HT1080 (cell line): ENCODE measurements at places on chromosomes 12 and 14.

DNA sequence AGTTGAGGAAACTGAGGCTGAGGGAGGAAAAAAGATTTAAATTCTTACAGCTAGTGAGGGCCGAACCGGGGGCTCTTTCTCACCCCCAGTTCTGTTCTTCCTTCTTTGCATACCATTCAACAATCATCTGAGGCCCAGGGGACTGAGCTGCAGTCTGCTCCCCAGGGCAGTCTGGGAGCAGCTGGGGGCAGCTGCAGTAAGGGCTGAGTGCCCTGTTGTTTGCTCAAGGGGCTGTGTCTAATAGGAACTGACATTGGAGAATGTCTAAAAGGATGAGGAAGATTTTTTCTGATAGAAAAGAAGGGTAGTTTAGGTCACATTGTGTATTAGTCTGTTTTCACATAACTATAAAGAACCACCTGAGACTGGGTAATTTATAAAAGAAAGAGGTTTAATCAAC, 42.2 kb downstream of the SLC17A8 start:
- no peak for DNase-seq

DNA sequence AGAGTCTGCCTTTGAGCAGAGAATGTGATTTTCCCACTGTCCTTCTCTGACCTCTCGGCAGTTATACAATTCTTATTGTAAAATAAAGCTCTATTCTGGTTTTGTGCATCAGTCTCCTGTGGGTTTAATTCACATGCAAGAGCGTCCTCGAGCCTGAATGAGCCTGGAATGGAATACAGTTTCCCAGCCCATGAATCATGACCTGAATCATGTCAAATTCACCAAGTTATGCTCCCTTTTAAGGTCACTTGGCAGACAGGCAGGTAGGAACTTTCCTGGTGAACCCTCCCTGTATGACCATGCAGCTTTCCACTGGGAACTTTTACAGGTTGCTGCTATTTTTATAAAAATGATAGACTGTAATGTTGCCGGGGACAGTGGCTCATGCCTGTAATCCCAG, 41.7 kb downstream of the BICD1 start:
- peak; percentile 33 for DNase-seq

DNA sequence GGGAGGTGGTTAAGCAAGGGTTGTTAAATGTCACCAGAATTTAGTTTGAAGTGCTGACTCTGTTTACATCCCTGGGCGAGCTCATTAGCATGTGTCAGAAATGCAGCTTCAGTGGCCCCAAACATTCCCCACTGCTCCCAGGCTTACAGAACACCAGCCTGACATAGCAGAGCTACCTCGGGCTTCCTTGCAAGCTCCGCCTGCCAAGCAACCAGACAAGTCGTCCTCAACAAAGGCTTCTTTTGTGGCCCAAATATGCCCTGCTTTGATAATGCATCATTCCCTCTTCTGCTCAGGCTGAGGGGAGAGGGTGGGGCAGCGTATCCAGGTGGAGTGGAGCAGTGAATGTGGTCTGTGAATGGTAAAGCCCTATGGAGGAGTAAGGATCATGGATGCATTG, 28.0 kb downstream of the ERH start:
- DNase-seq, result no peak

DNA sequence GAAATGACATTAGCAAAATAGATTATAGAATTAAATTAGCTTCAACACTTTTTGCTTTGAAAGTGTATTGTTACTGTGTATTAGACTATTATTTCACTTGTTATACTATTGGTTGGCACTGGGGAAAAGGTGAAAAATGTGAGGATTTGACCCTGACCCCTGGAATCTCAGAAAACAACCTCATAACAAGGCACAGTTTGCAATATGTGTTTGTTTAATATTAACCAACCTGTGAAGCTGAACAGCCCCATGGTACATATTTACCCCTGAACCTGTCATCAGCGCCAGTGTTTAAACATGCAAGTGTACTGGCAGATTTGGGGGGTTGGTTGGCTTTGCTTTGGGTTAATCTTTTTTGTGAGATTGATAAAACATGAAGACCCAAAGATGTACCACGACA, 11.7 kb downstream of the SLC38A4 start:
- no peak for DNase-seq

DNA sequence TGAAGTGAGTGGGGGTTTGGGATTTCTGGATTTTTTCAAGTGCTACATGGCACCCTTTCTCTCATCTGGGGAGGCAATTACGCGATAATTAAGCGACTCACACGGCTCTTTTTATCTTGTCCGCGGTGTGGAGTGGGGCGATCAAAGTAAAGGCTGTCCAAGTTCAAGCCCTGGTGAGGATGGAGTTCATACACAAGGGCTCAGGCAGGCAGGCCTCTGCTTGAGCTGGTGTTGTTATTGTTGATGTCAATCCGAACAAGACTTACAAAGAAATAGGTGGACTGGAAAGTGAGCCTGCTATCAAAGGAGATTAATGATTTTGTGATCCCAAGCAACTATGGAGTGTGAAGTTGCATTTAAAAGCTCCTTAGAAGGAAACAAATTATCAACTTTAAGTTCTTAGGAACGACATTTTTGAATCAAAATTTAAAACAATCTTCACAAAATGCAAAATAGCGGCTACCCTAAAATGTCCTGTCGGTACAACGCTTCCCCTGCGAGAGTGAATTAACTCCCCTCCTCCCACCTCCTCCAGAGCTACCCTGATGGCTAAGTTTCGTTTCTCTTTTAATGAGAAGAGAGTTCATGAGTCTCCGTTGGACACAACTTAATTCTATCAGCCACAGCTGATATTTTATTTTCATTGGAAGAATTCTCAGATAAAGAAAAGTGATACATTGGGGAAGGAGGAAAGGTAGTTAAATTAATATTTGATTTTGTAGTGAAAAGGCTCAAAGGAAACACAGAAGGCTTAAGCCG, 5.9 kb downstream of the FOXA1 start:
- no peak for DNase-seq

DNA sequence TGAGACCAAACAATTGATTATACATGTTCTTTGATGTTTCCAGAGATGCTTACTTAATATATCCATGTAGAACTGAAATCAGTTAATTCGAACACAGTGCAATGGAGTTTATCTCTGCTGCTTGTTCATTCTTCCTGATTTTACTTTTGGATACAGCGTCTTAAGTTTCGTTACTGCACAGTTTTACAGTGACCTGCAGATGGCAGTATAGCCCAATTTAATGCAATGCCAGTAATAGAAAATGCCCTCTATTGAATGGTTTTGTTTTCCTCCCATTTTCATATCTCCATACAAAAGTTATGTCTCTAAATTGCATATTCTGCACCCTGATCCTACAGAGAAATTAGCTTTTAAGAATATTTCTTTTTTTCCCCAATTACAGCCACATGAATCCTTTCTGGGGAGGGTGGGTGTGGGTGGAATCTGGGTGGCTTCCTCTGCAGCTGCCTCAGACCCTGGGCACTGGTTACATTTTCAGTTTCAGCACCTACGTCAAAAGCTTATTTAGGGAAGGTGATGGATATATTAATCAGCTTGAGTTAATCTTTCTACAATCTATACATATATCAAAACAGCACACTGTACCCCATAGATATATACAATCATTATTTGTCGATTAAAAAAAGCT, 101.1 kb upstream of the DCD start:
- DNase-seq, result peak; percentile 5

- DNase-seq, result no peak
These were observed 126.0 kb upstream of the CNTN1 start for GRCh38 chr12:40566271-40566670.

GRCh38 chr12:41174602-41175001, 13.5 kb upstream of the PDZRN4 start:
- no peak for DNase-seq

DNA sequence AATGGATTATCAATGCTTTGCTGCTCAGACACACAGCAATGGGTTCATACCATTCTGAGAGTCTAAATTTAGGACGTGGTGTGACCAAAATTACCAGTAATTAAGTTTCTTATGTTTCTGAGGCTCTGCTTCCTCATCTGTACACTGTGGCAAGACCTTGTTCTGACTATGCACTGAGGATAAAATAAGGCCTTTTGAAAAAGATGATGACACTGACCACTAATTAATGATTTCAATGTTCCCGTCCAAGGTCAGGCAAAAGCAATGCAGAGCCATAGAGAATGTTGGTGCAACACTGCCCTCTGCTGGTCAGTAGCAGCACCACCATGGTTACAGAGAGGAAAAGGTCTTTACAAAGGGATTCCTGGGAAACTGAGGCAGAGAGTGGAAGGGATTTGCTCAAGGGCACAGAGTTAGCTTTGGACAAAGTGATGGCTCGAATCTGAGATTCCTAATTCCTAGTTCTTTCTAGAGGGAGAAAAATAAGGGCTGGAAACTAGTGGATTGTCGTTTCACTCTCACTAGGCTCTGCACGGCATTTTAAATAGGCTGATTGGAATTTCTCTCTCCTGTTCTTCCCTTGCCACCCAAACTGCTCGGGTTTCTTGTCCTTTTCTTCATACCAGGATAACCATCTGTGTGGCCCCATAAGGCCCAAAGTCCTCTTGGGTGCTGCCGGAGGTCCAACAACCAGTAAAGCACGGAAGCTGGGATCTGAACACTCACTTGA, 22.3 kb upstream of the P2RX7 start:
- peak; percentile 34 for DNase-seq

- no peak for DNase-seq
These were observed 20.4 kb downstream of the BATF start for GRCh38 chr14:75542588-75543091.

GRCh38 chr14:102784892-102785594, 7.8 kb downstream of the TRAF3 start:
- DNase-seq, result no peak

GRCh38 chr14:75884198-75884611, 97.6 kb downstream of the TGFB3 start:
- DNase-seq, result peak; percentile 94

- peak; percentile 25 for DNase-seq
These were observed 216.3 kb downstream of the C12orf42 start for GRCh38 chr12:103279444-103279843.

GRCh38 chr12:19036673-19037357, 92.7 kb upstream of the PLEKHA5 start:
- no peak for DNase-seq
